ENCODE measurements at places on chromosomes 11 and 22.

GRCh38 chr11:69142895-69143294, 12.8 kb upstream of the SMIM38 start:
- no peak for DNase-seq

DNA sequence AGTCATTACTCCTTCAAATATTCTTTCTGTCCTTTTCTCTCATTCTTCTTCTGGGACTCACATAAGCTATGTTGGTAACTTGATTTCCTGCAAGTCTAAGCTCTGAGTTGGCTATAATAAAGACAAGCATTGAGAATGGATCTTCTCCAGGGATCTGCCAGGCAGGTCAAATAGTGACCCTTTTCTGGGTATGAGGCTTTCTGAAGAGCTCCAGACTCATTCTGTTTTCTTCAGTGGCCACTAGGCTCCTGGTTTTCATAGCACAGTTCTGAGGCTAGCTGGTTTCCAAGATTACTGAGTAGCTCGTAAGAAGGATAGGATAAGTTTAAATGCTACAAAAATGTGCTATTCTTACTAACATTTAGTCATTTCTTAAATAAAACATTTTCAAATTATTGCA, 38.3 kb downstream of the TMPRSS5 start:
- DNase-seq: no peak

DNA sequence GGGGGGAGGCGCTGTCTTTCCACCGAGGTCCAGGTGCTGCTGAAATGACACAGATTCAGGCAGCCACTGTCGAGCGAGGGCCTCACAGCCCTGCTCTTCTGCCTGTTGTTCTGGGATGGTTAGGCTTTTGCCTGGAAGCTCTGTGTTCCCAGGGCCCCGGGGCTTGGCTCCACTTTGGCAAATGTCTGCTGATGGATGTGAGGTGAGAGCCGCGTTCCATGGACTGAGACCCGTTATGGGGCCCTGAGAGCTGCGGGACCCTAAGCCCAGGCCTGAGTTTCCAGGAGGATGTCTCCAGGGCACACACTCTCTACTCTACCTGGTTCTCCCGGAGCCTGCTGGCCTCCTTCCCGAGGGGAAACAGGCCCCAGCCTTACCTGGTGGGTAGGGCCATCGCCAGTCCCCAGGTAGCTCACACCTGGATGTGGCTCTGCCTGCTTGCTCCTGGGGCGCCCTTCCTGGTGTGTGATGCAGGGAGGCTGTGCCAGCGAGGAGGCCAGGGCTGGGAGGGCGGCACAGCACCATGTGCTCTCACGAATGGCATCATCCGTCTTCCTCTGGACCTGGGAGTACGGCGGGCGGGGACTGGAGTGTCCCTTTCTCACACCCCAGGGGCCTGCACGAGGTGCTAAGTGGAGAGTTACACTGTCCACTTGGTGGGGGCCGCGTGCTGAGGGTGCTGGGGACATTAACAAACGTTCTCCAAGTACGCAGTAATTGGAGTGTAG, 435.5 kb downstream of the TBC1D22A start:
- no peak for DNase-seq

DNA sequence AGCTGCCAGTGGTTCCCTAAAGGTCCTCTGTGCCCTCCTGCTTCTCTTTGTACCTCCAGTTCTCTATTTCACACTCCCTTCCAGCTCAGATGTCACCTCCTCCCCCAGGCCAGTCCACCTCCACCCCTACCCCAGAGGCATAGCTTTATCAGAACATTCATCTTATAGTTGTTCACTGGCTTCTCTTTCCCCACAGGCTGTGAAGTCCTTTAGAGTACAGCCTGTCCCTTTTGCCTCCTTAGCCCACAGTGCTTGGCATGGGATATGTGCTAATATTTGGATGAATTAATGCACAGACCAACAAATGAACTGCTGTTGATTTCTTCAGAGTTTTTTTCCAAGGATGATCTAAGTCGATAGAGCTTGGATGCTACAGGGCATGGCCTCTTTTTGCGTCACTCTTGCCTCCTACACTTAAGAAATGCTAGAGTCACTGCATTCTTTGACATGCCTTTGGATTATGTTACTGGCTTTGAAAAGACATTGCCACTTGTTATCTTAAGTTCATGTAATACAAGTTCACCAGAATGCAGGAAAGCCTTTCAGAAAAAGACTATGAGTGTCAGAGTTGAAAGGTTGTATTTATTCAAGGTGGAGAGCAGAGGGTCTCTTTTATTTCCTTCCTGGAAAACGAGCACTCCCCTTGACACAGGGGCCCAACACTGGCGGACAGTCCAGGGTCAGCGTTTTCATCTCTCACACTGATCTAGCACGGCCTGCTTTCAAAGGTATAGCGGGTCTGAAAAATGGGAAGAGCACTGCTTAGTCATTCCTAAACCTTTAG, 75.7 kb downstream of the PISD start:
- DNase-seq: no peak

DNA sequence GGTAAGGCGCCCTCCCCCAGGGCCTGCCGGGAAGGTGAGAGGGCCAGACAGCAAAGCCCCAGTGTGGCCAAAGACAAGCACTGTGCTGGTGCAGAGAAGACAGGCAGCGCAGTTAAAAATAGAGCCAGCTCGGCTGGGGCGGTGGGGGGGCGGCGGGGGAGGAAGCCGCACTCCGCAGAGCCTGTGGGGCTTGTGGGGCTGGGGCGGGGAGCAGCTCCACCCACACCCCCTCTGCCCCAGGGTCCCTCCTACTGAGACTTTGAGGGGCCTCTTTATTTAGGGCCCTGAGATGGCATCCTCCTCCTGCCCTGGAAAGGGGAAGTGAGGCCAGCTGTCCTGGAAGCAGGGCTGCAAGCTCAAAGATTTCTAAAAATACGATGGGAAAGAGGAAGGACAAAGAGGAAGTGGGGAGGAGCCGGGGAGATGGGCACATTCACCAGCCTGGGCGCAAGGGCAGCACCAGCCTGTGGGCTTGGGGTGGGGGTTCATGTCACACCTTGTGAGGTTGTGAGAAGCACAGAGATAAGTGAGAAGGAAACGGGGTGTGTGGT, 2.6 kb downstream of the CYTH4 start:
- peak; percentile 52 for DNase-seq

DNA sequence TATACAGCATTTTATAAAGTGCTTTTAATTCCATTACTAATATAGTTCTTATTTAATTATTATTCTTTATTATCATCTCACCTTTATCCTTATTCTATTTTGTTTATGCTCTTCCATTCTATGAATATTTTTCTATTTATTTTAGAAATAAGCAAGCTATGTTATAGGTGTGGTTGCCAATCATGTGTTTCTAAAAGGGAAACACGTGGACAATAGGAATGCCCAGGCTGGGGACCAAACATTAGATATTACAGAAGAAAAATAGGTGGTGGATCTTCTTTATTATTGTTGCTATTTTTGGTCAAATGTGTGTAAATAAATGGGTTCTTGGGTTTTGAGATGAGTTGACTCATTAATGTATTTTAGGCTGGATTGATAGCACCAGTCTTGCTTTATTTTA, 438.3 kb downstream of the RAB38 start:
- no peak for DNase-seq

DNA sequence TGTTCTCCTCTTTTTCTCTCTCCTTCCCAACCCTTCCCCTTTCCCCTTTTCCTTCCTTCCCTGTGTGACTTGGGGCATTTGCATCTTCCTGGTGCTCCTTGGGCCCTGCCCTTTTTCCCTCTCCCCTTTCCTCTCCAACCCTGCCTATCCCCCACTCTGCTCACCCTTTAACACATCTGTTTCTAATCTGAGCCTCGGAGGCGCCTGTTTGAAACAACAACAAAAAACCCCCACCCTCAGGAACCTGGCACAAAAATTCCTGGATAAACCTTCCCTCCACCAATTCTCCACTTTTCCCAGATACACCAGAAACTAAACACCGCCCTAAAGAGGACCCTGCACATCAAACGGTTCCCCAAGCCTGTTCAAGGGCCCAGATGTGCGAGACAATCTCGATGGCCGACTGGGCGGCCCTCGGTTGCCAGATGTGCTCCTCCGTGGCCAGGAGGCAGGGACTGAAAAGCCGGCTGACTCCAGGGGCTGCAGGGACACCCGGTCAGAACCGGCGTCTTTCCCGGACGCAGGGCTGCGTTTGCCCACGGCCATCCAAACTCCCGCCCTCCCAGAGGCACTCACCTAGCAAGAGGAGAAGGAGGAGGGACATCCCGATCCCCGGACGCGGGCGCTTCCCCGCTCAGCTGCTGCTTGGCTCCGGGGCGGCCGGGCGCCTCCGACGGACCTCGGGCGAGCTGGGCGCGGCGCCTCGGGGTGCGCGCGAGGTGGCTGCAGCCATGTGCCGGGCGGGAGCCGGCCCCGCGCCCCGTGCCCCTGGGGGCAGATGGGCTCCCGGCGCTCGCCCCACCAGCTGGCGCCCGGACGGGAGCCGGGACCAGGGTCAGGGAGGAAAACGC, 486 bp downstream of the CLMP start:
- peak; percentile 40 for DNase-seq

GRCh38 chr22:17476838-17477237, 86.5 kb upstream of the SLC25A18 start:
- no peak for DNase-seq

- DNase-seq: no peak
These were observed 3.0 kb downstream of the THY1 start for GRCh38 chr11:119419834-119420492.

GRCh38 chr11:126137136-126137535, 74.3 kb downstream of the RPUSD4 start:
- no peak for DNase-seq

DNA sequence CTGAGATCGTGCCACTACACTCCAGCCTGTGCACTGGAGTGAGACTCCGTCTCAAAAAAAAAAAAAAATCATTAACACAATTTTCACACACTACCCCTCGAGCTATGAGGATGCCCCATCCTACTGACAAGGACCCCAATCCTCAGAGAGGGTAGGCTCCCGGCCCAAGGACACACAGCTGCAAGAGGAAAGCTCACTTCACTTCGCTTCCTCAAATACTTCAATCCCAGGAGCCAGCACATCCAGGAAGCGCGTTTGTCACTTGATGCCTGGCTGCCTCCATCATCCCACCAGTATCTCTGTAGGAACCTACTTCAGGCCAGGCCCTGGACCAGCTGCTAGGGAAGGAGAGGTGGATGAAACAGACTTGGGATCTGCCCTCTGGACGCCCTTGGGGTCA, 144.0 kb downstream of the CRYBB2 start:
- DNase-seq: no peak

GRCh38 chr22:11613898-11614755, 3913.9 kb upstream of the OR11H1 start:
- no peak for DNase-seq

GRCh38 chr11:70642266-70642665, 243.9 kb downstream of the CTTN start:
- DNase-seq: no peak

- DNase-seq: no peak
These were observed 96.3 kb upstream of the RAB1B start for GRCh38 chr11:66172146-66172545.

DNA sequence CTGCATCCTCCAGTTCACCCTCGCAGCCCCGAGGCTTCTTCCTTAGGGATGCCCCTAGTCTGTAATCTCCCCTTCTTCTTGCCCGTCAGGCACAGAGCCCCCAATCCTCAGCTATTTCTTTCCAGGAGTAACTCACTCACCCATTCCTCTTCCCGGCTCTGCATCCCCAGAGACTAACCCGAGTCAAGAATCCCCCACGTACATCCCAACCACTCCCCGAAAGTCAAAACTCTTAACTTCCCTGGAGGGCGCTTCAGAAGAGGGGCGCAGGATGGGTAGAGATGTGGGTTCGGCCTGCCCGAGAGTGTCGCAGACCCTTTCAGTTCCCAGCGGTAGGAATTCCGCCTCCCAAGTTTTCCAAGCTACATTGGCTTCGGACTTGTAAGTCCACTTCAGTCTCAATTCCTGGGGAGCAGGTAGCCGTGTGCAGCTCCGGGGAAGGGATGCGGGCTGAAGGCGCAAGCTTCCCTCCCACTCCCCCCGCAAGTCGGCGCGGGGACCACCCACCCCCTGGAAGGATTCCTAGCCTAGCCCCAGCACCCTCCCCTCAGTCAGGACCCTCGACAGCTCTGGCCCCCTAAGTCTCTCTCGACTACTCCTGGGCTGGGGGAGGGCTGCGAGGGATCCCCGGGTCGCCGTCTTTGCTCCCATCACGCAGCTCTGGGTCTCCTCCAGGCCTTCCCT, 871 bp downstream of the BDNF start:
- DNase-seq: no peak

- no peak for DNase-seq
These were observed 238.8 kb upstream of the SYN3 start for GRCh38 chr22:33296941-33297340.
